Islet precursor cell (in vitro differentiated cells): ENCODE measurements at places on chromosomes 13 and 19.
A peak's percentile ranks its signal among the peaks of the same experiment; 100 is the strongest.

DNA sequence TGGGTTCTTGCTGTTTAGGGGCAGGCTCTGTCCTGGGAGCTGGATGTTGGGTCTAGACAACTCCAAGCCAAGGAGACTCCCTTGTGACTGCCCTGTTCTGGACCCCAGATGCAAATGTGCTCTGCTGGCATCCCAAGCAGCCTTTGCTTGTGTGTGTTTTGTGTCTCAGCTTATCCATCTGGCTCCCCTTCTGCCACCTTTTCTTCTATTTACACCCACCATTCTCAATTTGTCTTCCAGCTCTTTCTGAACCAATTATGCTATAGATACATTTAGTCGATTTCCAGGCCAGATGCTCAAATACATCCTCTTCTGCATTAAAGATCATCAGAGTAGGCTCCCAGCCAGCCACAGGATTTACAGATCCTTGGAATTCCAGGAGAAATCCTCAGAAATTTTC lies 115.0 kb upstream of the SLC7A1 start:
- DNase-seq, result no peak

DNA sequence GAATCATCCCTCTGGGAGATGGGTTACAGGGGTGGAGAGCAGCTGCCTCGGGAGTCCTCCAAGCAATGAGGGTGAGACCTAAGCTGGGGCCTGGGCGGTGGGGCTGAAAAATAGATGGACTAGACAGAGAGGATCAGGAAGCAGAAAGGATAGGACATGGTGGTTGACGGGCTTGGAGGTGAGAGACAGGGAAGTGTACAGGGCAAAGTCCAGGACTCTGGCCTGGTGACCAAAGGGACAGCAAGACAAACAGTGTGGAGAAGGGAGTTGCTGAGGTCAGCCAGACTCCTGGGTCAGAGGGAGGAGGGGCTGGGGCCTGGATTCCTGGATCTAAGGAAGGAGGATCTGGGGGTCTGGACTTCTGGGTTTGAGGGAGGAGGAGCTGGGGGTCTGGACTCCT lies 5.5 kb downstream of the PHLDB3 start:
- DNase-seq, result no peak

DNA sequence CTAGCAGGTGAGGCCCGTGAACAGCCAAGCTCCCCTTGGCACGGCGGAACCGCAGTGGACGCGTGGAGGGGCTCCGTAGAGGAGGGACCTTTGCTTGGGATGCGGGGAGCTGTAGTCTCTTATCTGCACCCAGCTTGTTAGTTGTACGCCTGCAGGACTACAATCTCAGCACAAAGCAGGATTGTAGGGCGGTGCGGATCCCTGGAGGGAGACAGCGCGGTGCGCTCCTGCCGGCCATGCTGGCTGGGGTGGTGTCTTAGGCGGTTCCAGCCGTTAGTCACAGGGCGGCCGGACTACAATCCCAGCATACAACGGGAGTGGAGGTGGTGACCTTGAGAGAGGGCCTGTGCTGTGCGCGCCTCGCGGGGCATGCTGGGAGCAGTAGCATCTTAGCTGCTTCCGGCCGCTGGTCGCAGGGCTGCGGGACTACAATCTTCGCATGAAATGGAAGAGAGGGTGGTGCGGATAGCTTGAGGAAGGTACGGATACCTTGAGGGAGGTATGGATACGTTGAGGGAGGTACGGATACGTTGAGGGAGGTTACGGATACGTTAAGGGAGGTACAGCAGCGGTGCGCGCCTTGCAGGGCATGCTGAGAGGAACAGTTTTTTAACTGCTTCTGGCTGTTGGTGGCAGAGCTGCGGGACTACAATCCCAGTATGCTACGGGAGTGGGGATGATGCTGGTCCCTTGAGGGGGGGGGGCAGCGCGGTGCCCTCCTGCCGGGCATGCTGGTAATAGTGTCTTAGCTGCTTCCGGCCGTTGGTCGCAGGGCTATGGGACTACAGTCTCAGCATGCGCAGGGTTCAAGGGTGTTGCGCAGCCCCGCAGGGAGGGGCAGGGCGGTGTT lies 1419.1 kb downstream of the UQCRFS1 start:
- peak; percentile 97 for DNase-seq

- DNase-seq, result no peak
Observed at GRCh38 chr13:44032802-44033201, 153.1 kb downstream of the LACC1 start.

DNA sequence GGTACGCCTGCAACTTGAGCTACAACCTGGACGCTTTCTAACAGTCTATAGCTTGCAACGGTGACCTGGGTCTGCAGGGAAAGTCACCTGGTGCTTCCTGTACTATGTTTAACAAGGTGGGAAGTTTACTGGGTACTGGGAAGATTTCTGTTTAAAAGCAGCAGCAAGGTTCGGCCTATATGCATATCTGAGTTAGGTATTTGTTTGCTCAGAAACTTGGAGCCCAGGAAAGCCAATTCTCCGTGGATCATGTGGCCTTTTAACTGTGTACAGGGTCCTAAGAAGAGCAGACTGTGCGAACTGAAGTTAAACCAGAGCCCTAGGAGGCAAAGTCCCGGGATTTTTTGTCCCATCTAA lies 103.1 kb downstream of the STK24 start:
- no peak for DNase-seq

DNA sequence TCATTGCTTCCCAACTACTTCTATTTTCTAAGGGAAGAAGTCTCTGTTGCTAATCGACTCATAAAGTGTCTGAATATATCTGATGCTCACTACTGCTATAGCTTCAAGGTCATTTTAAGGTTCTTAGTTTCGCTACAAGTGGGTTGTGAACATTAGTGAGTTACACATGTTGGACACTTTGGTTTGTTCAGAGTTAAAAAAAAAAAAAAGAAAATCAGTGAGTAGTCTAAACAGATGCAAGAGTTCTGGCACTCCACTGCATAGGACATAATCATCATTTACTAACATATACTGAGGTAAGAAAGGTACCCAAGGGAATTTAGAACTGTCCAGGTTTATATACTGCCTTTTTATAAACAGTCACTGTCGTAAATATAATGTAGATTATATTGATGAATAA lies 108.8 kb downstream of the KLF12 start:
- DNase-seq, result no peak
